ENCODE measurements at places on chromosomes 4 and X.

GRCh38 chr4:77601614-77602187, 3.9 kb upstream of the CXCL13 start:
- no peak for DNase-seq

DNA sequence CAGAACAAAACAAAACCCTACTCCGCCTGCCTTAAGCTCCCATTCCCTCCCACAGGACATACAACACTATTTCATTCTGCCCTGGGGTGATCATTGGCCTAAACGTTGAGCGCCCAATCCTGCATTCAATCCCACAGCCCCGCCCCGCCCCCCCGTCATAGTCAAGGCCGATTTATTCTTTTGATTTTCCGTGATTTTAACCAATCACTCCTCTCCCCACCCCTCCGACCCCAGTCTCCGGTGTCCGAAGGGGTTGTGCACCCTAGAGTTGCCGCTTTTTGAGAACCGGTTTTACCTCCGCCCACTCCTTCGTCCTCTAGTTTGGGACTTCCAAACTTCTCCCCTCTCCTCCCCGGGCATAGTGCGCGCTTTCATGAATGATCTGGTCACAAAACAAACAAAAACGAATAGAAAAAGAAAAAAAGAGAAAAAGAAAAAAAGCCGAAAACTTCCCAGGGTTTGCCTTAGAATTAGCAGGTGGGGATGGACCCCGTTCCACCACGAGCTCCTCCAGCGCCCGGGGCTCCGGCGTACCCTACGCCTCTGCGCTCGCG, 446 bp upstream of the UBE2A start:
- DNase-seq: peak; percentile 3

DNA sequence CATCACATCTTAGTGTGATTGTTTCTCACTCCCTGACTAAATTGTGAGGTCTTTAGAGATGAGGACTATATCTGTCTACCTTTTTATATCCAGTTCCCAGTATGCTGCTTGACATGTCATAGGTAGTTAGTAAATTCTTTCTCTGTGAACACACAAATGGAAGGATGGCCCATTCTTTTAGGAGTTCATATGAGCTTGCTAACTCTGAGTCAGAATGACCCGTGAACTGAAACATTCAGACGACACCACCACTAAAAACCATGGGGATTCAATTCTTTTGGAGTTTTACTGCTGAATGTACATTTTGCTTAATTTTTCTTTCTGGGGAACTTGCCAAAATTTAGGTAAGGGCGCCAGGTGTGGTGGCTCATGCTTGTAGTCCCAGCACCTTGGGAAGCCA, 13.9 kb downstream of the OFD1 start:
- DNase-seq: no peak

GRCh38 chr4:153064571-153064970, 128.4 kb downstream of the FHDC1 start:
- DNase-seq: no peak

- no peak for DNase-seq
These were observed 2.5 kb upstream of the GABRA2 start for GRCh38 chr4:46392421-46392820.

GRCh38 chr4:64520421-64520820, 111.2 kb upstream of the TECRL start:
- no peak for DNase-seq

GRCh38 chrX:13126775-13127174, 82.4 kb upstream of the FAM9C start:
- no peak for DNase-seq

- DNase-seq: no peak
These were observed 80.6 kb downstream of the FRYL start for GRCh38 chr4:48699475-48699874.

DNA sequence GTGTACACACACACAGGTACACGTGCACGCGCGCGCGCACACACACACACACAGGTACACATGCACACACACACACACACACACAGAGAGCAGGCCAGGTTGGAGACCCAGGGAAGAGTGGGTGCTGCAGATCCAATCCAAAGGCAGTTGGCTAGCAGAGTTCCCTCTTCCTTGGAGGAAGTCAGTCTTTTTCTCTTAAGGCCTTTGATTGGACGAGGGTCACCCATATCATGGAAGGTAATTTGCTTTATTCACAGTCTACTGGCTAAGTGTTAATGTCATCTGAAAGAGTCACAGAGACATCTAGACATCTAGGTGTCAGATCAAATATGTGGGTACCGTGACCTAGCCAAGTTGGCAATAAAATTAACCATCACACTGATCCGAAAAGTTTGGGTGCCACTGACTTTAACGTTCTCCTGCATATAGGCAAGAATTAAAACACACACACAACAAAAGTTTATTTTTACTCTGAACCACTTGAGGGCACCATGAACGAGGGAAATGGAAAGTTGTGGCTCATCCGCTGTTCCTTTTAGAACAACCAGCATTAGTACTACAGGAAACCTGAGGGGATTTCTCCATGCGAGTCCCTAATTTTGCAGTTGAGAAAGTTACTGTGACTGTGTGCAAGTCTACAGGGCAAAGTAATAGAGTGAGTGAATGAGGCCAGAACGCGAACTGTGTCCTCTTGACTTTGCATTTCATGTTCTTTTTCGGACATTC, 66.0 kb upstream of the STOX2 start:
- no peak for DNase-seq

DNA sequence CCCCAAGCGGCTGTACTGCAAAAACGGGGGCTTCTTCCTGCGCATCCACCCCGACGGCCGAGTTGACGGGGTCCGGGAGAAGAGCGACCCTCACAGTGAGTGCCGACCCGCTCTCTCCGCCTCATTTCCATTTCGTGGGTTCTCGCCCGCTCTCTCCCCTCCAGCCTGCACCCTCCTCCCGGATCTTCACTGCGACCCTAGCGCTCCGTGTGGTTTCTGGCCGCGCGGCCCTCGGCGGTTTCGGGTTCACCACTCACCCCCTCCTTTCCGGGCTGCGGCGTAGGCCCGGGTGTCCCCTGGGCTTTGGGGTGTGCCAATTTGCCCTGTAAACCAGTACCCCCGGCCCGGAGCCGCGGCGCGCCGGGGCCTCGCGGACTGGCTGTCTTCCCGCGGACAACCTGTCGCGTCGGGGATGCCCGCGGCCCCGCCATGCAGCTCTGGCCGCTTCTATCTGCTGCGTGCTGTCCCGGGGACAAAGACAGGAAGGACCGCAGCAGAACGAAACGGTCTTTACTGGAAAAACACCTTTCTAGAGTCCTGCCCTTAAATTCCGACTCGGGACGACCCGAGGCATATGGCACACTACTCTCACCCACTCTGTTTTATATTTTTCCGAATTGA, 737 bp downstream of the FGF2 start:
- no peak for DNase-seq

- DNase-seq: no peak
These were observed 661.6 kb downstream of the RAPGEF2 start for GRCh38 chr4:159764343-159764952.
